ENCODE measurements at places on chromosomes 1 and 21.

GRCh38 chr1:160520999-160521398 is 2.1 kb downstream of the SLAMF6 start:
- no peak for DNase-seq

GRCh38 chr1:35188578-35189392 is 4.2 kb downstream of the SFPQ start:
- DNase-seq, result no peak

DNA sequence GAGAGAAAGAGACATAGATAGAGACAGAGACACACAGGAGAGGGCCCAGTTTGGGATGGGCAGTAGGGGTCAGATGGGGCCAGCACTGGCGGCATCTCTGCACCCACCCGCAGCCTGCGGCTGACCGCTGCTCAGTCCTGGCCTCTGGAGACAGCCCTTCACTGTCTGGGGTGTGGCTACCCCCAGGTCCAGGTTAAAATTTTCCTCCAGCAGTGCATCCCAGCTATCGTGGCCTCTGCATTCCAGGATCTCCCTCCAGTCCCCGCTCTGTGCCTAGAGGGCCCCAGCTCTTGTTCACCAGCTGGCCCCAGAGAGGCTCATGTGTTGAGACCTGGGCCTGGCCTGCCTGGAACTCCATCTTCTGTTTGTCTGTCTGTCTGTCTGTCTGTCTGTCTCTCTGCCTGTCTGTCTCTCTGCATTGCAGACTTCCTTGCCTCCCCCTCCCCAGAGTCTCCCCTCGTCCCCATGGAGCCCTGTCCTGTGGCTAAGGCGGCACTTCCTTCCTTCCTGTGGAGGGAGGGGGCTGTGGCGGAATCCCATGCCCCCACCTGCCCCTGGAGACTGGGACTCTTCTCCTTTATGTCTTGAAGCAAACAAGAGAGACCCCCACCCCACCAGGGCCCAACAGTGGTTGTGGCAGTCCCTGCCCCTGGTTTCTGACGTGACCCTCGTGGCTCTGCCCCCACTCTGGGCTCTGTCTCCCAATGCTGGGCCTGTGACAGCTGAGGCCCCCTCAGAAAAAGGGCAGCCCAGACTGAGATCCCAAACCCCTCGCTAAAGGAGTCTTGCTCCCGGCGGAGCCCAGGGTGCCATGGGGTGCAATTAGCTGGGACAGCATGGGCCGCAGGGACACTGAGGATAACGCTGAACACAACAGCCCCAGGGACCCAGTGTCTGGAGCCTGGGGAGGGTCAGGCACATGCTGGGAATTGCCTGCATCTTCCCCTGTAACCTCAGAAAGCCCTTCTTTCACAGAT is 241.8 kb downstream of the NPHP4 start:
- no peak for DNase-seq

DNA sequence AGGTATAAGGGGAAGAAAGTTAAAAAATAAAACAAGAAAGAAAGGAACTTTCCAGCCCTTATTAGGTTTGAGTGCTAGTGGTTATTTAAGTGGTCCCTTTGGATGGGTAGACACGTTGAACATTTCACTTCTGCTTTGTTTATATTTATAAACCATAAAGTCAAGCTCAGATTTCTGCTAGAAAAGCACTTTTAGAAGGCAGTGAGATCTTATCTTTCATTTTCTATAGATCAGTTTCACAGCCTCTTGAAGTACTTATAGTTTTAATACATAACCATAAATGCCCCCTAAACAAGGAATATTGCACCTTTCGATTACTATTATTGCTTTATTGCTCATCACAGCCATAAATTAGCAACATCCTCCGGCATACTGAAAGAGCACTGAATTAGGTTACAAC is 446.8 kb upstream of the PLXNA2 start:
- DNase-seq, result no peak

DNA sequence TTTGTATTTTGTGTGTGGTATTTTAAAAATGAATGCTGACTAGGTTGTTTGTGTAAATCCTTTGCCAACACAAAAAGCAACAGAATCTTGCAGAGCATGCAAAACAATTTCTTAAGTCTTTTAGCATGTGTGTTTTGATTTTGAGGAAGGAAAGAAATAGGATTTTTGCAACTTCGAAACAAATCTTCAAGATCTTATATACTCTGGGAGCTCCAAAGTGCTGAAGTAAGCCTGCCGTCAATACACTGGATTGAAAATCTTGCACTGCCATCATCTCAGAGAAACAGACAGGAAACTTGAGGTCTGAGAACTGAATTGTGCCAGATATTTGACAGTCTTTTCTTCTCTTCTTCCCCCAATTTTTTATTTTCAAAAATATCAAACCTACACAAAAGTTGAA is 29.3 kb upstream of the DISP1 start:
- no peak for DNase-seq

DNA sequence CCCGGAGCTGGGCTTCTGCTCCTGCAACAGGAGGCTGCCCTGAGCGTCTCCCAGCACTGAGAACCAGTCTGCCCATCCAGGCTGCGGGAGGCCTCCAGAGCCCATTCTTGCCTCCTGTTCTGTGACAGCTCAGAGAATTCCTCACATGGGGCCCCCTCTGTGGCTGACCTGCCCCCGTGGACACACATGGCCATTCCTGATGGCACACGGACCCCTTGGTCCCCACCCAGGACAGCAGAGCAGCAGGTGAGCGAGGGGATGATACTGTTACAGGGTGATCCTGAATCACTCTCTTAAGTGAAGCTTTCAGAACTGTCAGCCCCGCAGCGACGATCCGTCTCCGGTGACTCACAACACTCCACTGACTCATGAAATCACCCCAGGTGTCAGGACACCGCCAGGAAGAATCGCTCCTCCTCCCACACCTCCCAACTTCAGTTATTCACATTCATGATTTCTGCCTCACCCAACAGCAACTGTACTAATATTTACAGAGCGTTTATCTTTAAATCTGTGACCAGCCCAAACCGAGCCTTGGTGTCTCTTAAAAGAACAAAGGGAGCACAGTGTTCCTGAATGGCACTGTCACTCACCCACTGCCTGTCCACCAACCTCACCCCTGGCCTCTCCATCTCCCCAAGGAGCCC is 22.5 kb downstream of the CHD5 start:
- no peak for DNase-seq

- no peak for DNase-seq
Measured at GRCh38 chr1:84995484-84996334, 1.2 kb downstream of the MCOLN2 start.

DNA sequence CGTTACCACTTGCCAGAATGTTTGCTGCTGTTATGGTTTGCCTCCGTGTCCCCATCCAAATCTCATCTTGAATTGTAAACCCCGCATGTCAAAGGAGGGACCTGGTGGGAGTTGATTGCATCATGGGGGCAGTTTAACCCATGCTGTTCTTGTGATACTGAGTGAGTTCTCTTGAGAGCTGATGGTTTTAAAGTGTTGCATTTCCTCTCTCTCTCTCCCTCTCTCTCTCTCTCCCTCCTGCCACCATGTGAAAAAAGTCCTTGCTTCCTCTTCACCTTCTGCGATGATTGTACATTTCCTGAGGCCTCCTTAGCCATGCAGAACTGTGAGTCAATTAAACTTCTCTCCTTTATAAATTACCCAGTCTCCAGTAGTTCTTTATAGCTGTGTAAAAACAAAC is 44.4 kb downstream of the CFHR5 start:
- DNase-seq, result no peak

- DNase-seq, result no peak
Measured at GRCh38 chr1:235767795-235768194, 98.9 kb downstream of the LYST start.

DNA sequence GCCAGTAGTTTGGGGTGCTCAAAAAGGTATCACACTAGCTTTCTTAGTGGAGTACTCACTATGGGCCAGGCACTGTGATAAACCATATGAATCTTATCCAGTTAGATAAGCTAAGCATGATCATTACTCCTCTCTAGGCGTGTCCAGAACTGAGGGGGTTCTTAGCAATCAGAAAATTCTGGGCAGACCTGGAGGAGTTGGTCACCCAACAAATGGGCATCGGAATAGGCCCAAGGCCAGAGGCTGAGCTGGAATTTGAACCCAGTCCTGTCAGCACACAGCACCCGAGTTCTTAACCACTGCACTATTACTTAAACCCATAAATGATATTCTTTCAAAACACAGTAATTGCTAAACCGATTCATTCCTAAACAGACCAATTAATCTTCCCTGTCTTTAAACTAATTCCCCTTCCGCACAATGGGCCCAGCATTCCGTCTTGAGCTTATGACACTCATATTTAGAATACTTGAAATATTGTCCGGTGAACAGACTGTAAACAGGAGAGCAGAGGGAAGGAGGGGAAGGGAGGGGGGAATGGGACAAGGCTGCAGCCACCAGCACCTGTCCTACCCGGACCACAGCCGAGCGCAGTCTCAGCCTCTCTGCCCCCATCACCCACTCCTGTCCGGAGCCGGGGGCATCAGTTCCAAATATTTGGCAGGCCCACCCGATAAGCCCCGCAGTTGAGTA is 113.0 kb upstream of the GADD45A start:
- no peak for DNase-seq

DNA sequence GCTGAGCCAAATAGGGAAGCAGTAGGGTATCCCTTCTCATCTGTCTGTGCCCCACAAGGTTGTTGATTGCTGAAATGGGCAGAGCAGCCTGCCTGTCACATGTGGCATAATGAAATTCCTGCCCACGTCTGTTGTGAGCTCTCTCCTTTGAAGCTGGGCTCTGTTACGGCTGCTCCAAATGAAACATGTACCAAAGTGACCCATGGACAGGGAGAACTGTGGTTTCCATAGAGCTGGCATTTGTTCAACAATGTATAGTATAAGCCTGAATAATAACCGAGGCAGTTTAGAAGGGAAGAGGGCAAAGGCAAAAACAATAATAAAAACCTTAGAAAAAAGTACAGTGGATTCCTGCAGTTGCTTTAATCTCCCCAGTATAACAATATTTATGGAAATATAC is 149.7 kb downstream of the LYPLAL1 start:
- no peak for DNase-seq
